Ascending aorta (tissue), 2 donors: ENCODE measurements at places on chromosomes 6 and 20.

DNA sequence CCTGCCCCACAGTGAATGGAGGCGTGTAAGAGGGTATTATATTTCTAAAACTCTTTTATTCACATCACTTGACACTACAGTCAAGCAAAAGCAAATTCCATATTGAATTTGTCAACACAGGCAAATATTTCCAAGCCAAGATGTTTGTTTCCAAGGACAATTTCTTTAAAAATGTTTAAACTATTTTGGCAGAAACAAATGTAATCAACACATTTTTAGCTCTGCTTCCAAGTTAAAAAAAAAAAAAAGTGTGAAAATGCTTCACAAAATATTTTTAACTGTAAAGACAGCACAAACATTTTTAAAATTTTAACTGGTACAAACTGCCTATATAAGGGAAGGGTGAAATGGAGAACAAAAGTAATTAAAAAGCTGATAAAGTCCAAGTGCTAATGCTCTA, 44.9 kb upstream of the DST start:
- no peak for DNase-seq

DNA sequence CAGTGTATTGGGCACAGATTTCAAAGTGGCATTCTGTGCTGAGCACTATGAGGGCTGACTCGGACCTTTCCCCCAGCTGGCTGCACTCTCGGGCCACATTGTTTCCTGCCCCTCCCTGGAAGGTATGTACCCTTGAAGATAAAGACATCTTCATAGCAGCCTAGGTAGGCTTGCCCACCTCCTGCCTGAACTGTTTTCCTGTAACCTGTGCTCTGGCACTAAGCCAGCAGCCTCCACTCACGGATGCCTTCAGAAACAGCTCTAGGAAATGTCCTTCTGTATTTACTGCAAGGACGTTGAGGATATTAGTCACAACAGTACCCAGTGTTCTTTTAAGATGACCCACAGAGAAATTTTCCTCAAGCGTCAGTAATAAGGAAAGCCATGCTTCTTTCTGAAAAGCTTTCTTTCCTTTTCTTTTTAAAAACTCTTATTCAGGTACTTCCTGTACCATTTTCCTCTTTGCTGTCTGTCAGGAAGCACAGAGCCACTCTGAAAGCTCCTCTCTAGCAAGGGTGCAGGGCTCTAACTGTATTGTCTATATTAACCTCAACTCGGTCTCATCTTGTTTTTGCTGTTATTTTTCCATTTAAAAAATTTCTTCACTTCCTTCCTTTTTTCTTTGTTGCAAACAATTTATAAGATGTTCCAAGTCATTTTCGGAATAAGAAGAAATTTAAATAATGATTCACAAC, 43.5 kb downstream of the TTI1 start:
- no peak for DNase-seq

DNA sequence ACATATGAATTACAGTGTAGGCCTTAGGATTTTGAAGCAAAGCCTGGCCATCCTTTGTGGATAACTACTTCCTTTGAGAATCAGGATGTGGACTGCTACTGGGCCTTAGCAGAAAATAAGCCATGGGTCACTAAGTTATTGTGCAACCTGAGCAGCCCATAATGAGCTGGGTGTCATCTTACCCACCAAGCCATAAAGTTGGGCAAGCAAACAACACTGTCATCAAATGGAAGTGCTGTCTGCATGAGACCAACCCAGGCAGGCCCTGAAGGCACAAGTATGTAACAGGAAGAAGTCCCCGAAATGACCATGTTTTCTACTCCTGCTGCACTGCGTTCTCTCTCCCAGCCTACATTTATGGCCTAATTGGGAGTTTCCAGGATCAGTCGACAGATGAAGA, 205.6 kb upstream of the GGTLC1 start:
- no peak for DNase-seq

DNA sequence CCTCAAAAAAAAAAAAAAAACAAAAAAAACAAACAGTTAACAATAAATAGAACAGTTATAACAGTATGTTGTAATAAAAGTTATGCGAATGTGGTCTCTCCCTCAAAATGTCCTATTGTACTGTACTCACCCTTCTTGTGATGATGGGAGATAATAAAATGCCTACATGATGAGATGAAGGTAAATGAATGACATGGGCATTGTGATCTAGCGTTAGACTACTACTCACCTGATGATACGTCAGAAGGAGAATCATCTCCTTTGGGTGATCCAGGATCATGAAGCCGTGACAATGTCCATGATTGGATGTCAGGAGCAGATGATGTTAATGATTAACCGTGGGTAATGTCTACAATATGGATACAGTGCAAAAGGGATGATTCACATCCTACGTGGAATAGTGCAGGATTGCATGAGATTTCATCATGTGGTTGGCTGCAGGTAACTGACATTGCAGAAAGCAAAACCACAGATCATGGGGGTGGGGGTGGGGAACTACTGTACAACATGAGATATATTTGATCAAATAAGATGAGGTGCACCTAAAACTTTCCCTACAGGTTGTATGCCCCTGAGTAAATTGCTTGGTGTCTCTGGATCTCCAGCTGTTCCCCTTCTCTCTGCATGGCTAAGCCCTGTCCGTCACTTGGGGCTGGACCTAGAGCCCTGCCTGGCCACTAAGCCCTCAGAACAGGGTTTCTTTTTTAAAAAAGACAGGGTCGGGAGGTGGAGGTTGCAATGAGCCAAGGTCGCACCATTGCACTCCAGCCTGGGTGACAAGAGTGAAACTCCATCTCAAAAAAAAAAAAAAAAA, 6.2 kb upstream of the RBCK1 start:
- no peak for DNase-seq

DNA sequence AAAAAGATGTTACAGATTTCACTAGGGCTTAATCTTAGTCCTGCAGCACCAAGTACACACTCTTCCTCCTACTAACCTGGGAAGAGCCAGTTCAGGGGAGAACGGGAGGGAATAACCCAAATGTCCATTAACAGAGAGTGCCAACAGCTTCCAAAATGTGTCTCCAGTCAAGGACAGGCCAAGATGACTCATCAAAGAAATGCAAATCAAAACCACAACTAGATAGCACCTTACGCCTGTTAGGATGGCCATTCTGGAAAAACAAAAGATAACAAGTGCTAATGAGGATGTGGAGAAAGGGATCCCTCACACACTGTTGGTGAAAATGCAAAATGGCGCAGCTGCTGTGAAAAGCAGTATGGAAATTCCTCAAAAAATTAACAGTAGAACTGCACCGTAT, 3.8 kb upstream of the MAS1L start:
- DNase-seq, result no peak

DNA sequence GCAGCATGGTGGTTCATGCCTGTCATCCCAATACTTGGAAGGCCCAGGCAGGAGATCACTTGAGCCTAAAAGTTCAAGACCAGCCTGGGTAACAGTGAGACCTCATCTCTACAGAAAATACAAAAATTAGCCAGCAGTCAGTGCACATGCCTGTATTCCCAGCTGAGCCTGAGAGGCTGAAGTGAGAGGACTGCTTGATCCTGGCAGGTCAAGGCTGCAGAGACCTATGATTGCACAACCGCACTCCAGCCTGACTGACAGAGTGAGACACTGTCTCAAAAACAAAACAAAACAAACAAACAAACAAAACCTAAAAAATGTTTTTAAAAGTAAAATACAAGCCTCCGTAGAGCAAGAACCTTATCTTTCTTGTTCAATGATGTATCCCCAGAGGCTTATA, 6.0 kb downstream of the CEP85L start:
- DNase-seq, result no peak

DNA sequence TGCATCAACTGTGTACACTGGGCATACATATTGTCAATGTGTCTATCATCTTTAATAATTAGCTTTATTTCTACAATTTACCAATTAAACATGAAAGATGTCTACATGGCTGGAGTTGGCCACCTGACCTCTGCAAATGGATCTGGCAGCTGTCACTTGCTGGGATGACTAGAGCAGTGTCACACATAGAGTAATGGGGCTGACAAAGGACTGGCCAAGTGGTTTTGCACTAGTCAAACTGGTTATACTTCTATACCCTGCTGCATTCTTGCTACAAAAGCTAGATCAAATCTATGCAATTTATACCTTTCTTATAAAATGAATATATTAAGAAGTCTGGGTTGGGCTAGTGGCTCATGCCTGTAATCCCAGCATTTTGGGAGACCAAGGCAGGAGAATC, 99.3 kb downstream of the SESN1 start:
- no peak for DNase-seq

DNA sequence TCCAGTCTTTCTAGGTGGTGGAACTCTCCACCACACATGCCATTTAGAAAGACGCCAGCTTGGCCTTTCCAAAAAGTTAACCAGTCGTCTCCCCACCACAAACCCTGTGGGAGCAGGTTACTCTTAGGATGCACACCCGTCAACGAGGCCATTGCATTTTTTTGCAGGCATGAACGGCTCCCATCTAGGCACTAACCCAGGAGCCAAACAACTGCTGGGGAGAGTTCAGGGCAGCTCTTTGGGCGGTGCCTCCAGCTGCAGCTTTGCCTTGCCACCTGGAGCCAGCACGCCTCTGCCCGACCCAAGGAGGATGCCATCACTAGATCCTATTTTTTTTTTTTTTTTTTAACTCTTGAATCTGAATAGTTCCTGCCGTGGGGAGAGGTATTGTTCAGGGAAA, 39.9 kb downstream of the TBC1D7 start:
- DNase-seq, result no peak
